ENCODE measurements at places on chromosomes 3 and 15.

GRCh38 chr3:150594150-150594549 is 9.0 kb upstream of the SELENOT start:
- no peak overlapping the region for H3K27ac ChIP-seq
- H3K4me3 ChIP-seq = no peak overlapping the region
- peaks cover 2% of the 10 kb centered on the region for H3K36me3 ChIP-seq
- no peaks in the 10 kb centered on the region for H3K27me3 ChIP-seq
- peaks cover 9% of the 10 kb centered on the region for H3K4me1 ChIP-seq

- H3K27me3 ChIP-seq = no peaks in the 10 kb centered on the region
- no peaks in the 10 kb centered on the region for H3K4me1 ChIP-seq
- peaks cover 26% of the 10 kb centered on the region for H3K36me3 ChIP-seq
Measured at GRCh38 chr15:43879386-43880355, 52.9 kb downstream of the WDR76 start.

DNA sequence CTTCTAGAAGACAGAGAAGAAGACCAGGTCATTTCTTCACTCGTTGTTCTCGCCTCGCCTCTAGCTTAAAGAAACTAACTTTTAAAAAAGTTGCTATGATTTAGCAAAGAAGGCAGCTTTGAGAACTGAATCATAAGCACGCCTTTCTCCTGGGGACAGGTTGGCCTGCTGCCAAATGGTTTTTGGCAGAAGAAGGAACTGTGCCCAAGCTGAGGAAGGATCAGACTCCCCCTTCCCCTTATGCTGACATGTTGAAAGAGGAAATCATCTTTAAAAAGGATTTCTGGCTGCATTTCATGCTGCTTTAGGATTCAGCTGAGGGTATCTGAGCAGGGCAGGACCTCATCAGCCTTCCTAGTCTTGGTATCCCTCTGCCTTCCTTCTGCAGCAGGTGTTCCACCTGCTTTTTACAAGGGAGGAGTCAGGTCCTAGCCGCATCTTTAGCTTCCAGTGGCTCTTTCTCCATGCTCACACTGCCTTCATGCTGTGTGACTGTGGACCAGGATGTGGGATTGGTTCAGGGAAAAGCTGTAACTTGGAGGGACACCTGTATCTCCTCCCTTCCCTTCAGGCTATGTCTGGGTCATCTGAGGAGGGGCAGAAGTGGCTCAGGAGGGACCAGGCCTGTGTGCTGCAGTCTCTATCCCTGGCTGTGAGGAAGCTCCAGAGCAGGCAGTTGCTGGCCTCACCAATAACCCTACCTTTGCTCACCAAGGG is 34.1 kb upstream of the HACD2 start:
- H3K27me3 ChIP-seq = no peaks in the 10 kb centered on the region
- no peak overlapping the region for H3K27ac ChIP-seq
- no peak for DNase-seq

GRCh38 chr3:197881270-197881969 is 68.6 kb upstream of the RPL35A start:
- H3K27ac ChIP-seq = peak overlapping the region; percentile 35
- no peak for DNase-seq
- peaks cover 25% of the 10 kb centered on the region for H3K4me1 ChIP-seq
- H3K4me3 ChIP-seq = no peak overlapping the region
- no peaks in the 10 kb centered on the region for H3K27me3 ChIP-seq

DNA sequence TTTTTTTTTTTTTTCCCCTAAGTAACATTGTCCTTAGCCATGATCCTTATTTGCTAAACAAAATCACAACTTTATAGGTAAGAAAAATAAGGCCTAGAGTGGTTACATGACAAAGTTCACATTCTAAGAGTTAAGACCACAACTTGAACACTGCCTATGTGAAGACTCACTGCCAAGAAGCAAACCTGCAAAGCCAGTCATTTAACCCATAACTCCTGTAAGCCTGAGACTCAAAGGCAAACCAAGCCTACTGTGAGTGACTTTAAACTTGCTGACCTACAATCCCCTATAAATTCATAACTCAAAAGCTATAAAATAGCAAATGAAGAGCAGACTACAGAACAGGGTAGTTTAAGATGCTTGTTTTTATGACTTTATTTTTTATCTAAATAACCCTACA is 12.9 kb upstream of the ANKRD28 start:
- H3K27me3 ChIP-seq = no peaks in the 10 kb centered on the region
- H3K27ac ChIP-seq = peak overlapping the region; percentile 59
- no peak overlapping the region for H3K4me3 ChIP-seq
- no peak for DNase-seq

- peaks cover 8% of the 10 kb centered on the region for H3K4me1 ChIP-seq
- no peak overlapping the region for H3K27ac ChIP-seq
- no peak overlapping the region for H3K4me3 ChIP-seq
- H3K27me3 ChIP-seq = no peaks in the 10 kb centered on the region
Measured at GRCh38 chr3:126745760-126746394, 41.8 kb downstream of the CHCHD6 start.

DNA sequence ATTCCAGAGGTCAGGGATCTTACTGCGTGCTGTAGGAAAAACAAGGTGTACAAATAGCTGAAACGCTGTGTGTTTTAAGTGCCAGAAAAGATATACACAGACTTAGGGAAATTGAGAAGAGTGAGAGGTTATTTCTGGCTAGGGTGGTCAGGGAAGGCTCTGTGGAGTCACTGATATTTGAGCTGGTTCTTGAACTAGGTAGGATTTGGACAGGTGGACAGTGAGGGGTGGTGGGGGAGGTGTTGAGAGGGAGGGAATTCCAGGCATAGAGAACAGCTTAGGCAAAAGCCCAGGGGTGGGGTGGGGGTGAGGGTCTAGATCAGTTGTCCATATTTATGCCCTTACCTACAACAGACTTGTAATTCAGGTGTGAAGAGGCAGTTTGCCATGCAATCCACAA is 7.0 kb downstream of the SEMA6D start:
- no peak overlapping the region for H3K27ac ChIP-seq
- H3K4me1 ChIP-seq = no peaks in the 10 kb centered on the region
- no peak for DNase-seq
- H3K4me3 ChIP-seq = no peak overlapping the region
- H3K36me3 ChIP-seq = no peaks in the 10 kb centered on the region

All from activated T-helper 1 cell treated with anti-CD3 and anti-CD28 coated beads, Interleukin-12 subunit alpha, Interleukin-12 subunit beta, Interleukin-2, Interleukin-4 antibody, amounts not matched to agents 30 ng/mL and 10 ng/mL and 1 ng/mL, durations not matched to agents 14 hours and 24 hours and 36 hours (primary cell).